ENCODE measurements at places on chromosomes 7 and 10.

GRCh38 chr10:69389827-69390490 is 26.8 kb downstream of the TACR2 start:
- DNase-seq, result no peak

DNA sequence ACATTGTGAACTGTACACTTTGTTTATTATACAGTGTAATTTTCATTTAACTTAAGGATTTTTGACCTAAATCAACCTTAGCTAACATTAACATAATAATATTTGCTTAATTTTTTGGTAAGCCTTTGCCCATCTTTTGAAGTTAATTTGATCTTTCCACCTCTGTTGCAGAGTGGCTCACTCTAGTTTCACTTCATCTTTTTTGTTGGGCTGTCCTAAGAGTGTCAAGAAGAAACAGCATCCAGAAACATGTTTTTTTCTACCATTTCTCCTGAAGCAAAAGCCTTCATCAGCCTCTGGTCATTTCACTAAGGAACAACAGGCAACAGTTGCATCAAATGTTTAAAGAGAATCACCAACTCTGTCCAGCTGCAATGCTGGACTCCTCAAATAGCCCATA is 824.7 kb downstream of the REEP3 start:
- DNase-seq, result no peak

- no peak for DNase-seq
Measured at GRCh38 chr7:155191137-155191536, 106.5 kb upstream of the INSIG1 start.

DNA sequence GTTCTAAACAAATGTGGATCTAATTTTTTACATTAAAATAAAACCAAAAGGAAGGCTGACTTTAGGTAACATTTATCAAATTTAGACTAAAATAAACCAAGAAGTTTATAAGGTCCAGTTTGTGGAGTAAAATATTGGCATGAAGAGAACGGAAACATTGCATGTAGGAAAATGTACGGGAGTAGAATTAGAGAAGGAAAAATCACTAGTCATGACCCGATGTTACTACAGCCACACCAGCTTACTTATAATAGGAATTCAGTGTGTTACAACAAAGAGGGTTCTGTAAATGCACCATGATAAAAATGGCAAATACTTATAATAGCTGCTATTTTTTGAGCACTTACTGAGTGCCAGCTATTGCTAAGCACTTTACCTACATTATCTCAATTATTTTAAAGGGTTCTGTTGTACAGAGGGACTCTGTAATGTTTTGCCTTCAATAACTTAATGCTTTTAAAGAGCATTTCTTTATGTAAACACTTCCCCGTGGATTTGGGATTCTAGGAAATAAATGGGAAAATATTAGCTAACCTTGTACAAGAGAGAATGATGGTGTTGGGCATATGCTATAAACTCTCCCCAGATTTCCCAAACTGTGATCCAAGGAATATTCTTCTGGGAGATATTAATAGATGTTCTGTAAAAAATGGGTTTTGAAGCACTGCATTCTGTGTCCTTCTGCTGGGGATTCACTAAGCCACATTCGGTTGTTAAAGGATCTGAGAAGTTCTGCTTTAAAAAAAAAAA is 296.7 kb downstream of the BBS9 start:
- DNase-seq, result no peak

GRCh38 chr10:126098226-126098581 is 201.8 kb downstream of the FANK1 start:
- no peak for DNase-seq

DNA sequence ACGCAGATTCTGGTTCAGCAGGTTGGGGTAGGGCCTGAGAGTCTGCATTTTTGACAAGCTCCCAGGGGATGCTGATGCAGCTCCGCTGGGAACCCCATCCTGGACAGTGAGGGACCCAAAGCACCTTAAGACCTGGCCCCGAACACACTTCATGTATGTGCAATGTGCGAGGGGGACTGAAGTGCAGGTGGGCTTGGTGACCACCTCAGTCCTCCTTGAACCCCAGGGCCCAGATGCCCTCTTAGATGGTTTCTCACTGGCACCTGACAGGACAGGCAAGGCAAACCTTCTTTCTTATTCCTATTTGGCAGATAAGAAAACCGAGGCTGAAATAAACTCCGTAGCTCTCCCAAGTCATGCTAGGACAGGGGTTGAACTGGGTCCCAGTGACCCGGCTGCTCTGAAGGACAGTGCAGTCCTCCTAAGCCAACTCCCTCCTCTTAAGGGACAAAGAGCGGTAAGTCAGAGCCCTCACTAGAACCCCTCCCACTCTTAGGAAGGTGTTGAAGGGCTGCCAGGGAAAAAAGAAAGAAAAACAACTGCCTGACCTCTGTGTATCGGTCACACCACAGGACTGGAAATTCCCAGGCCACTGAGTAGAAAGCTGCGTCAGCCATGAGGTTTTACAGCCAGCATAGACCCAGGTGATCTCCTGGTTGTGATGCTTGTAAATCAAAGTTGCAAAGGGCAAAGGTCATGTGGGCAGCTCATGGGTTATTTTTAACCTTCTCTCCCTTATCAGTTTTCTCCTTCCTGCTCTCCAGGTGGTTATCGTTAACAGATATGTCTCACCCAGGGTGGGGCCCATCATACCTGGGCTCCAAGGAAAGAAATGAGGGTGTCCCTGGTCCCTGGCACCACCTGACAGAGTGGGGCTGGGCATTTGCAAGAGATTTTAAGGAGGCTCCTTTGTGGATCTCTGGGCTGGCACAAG is 90.9 kb upstream of the SMNDC1 start:
- no peak for DNase-seq

GRCh38 chr7:66739953-66740301 is 606 bp upstream of the RABGEF1 start:
- no peak for DNase-seq

DNA sequence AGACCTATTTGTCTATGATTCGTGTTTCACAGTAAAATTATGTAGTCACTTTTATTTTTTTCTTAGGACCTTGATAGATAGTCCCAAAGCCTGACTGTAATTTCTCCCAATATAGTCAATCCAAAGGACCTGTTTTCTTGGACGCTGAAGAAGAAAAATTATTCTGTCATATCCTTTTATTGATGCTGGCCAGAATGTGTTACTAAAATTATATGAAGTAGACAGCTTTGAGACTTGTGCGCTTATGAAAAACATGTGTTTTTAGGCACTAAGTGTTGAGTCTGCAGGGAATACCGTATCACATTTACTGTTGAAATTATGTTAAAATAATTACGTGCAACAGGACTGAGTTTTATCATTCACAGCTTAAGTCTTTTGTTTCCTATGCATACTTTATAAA is 17.9 kb downstream of the TES start:
- no peak for DNase-seq

- DNase-seq, result no peak
Measured at GRCh38 chr7:95951997-95952795, 179.8 kb downstream of the DYNC1I1 start.

DNA sequence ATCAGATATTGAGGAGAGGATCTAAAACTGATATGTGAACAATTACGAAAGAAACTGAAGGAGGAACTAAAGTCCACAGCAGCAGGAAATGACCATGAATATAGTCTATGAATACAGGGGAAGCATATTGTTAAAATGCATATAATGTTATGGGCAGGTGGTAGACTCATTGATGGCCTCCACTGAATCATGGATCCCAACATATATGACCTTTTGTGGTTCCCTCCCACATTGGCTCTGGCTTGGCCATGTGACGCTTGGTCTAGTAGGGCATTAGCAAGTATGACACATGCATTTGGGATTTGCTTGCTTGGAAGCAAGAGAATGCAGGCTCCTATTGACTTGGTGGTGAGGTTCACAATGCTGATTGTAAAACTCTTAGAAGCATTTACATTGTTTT is 55.2 kb upstream of the RAB18 start:
- DNase-seq, result no peak

- DNase-seq, result no peak
Measured at GRCh38 chr10:8088504-8088903, 34.0 kb downstream of the GATA3 start.

GRCh38 chr7:8564281-8564680 is 130.9 kb downstream of the NXPH1 start:
- no peak for DNase-seq

GRCh38 chr7:138902161-138902560 is 79.0 kb downstream of the KIAA1549 start:
- DNase-seq, result no peak

DNA sequence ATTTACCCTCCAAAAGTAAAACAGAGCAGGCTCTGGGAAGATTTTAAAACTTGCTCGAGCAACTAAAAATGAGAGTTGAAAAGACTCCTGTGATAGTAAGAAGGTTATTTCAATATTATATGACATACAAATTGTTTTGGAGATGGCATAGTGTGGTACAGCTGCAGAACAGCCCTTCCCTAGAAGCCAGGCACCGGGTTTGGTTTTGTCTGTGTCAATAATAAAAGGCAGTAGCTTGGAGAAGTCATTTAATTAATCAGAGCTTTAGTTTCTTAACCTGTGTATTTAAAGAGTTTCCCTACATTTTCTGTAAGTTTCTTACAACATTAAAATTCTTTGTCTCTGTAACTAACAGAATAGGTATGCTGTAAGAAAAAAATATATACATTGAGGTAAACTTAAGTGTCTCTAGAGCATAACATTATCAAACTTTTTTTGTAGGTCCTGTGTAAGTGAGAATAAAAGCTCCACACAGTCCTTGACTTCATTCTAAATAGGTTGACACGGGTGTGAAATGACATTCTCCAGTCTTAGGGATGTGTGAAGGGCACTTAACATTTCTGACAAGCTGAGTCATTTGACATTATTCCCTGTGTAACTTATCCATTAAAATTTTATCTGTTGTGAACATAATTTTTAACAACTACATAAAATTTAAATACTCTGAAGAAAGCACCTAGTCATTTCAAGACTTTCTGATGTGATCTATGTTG is 425.0 kb upstream of the ETV1 start:
- no peak for DNase-seq

DNA sequence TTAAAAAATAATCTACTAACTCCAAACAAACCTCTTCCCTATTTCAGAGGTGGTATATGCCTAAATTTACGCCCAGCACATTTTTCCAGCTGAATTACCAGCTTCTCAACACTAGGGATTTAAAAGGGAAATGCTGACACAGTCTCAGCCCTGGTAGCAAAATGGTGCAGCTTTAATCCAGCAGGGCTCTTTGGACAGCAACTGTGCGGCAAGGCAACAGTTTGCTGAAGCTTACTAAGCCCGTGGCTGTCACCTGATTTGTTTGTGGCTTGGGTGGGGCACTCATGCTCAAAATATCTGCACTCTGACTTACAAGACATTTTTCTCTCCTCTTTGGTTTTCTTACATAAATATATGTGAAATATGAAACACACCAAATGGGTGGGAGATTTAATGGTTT is 206.7 kb downstream of the POU6F2 start:
- no peak for DNase-seq

DNA sequence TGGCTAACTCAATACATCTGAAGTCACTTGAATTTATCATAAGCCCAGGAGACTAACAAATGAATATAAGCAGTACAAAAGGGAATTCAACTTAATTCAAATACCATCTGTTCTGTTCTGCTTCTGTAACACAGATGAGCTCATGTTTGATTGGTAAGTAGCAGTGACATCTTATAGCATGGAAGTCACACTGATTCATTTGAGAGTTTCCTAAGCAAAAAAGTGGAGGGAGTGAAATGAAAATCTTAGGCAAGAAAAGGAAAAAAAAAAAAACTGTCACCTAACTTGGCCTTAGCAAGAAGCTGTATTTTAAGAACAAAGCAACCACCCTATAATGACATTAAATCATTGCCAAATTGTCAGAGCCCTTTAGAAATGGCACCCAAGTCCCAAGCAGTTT is 49.5 kb downstream of the SMURF1 start:
- DNase-seq, result no peak

- no peak for DNase-seq
Measured at GRCh38 chr7:157827045-157827862, 490.4 kb downstream of the DNAJB6 start.

DNA sequence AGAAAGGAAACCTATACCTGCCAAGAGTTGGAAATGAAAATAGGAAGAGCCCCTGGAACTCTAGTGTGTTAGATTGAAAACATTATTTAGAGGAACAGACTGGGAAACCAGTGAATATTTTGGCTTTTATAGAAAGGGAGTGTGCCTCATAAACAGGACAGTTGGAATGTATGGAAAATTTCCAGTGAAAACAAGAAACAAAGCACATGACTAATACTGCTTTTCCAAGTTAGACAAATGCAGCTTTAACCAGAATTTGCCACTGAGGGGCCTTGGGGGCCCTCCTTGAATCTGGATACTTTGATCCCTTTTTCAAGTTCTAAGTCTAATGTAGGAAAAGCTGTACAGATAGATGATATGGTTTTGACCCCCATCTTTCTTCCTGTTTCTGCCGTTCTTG is 21.2 kb downstream of the ITGB8 start:
- no peak for DNase-seq

GRCh38 chr10:74587109-74587854 is 239.1 kb upstream of the KAT6B start:
- DNase-seq, result no peak

- DNase-seq, result no peak
Measured at GRCh38 chr7:95213809-95214492, 110.4 kb downstream of the PON1 start.

GRCh38 chr10:110610308-110610774 is 33.8 kb upstream of the RBM20 start:
- DNase-seq, result no peak

DNA sequence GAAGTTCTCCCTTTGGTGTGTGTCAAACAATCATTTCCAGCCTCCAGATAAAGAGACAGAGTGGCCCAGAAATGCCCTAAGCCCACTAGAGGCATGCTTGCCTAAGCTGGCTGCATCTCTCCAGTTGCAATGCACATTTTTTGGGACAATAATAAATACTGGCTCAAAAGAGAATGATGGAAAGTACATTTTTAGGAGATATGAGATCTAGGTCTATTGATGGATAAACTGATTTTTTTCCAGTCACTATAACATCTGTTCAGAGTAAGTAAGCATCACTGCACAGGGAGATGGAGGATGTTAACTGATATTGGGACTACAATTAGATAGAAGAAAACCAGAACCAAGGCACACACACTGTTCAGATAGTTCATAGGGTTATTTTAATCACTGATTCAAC is 553.0 kb downstream of the GRM8 start:
- no peak for DNase-seq

GRCh38 chr7:159145490-159145855 is 806 bp upstream of the VIPR2 start:
- DNase-seq, result no peak

- no peak for DNase-seq
Measured at GRCh38 chr10:86340991-86341260, 25.7 kb downstream of the GRID1 start.

- DNase-seq, result no peak
Measured at GRCh38 chr7:14483663-14484062, 418.9 kb downstream of the DGKB start.

Data from cortex of kidney (tissue), 1 donor.